8988T (cell line): ENCODE measurements at places on chromosomes 3 and 15.

GRCh38 chr3:86056032-86056431 is 934.9 kb downstream of the VGLL3 start:
- DNase-seq: no peak

DNA sequence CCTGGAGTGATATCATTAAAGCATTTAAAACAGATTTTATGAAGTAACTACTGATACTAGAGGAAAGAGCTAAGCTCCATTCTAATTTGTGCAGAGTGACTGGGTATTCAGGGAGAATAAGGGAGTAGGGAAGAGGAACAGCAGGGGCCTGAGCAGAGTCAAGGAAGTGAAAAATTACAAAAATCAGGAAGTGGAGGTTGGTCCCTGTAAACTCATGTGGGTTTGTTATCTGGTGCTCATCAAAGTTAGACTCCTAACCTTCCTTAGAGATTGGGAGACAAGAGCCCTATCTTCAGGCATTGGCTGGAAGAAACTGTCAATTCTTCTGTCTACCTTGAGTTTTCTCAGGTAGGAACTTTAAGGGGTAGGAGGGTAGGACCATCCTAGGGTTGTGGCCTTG is 82.5 kb downstream of the NEK11 start:
- no peak for DNase-seq

DNA sequence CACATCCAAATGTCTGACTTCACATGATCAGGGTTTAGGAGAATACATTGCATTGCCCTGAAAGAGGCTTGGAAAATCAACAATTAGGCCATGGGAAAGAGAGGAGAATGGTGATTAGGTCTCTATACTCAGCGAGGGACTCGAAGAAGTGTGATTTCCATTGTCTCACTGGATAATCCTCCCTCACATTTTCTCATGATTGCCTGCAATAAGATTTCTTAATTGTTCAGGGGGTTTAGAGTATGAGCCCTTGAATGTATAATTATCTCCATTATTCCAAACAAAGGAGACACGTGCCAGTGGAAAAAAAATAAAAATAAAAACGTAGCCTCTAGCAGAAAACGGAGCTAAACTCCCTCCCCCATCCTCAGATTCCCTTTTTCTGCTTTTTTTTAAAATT is 173.2 kb downstream of the TPRG1 start:
- DNase-seq: no peak

DNA sequence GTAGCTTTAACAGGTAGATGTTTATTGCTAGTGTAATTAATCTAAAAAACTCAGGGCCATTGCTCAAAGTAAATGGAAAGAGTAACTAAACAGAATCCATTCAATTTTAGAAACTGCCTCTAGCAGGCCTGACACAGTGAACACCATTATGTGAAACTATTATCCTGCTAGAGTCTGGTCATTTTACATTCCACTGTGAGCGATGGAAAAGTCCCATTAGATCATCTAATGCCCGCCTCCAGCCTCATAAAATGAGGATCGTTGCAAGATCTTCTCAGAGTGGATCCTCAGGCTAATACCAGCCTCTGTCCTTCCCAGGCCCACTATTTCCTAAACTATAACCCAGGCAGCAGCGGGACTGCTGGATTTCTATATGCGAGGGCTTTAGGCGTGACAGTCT is 107.7 kb downstream of the WDR76 start:
- DNase-seq: no peak

GRCh38 chr3:181105646-181106045 is 116.1 kb upstream of the DNAJC19 start:
- DNase-seq: no peak

- no peak for DNase-seq
These were observed 667.0 kb downstream of the FHIT start for GRCh38 chr3:60584250-60584649.
